ENCODE measurements at places on chromosomes 7 and 10.

DNA sequence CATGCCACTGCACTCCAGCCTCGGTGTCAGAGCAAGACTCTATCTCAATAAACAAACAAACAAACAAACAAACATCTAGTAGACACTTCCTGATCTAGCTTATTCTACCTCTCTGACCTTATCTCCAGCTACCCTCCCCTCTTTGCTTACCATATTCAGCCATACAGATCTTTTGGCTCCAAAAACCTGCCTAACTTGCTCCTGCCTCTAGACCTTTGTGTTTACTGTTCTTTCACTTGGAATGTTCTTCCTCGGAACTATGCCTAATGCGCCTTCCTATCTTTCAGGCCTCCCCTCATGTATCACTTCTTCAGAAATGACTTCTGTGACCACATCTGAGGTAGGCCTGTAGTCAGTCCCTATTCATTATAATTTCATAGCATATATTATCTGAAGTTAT lies 20.3 kb upstream of the WNT8B start:
- no peak for DNase-seq

DNA sequence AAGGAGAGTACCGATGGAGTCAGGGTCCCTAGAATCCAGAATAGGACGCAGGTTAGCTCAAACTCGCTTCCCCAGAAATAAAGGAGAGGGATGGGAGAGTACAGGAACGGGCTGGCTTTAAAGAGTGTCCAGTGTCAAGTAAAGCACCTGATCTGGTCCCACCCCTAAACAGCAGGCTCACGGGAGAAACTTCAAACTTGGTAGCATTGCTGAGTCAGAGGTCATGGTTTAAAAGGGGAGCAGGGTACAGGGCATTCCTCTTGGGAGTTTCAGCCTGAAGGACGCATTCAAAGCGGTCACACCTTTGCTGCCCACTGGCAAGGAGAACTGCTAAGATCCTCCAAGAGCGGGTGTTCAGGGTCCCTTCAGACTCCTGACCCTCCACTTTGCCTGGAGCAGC lies 140.7 kb downstream of the GLI3 start:
- DNase-seq: no peak

DNA sequence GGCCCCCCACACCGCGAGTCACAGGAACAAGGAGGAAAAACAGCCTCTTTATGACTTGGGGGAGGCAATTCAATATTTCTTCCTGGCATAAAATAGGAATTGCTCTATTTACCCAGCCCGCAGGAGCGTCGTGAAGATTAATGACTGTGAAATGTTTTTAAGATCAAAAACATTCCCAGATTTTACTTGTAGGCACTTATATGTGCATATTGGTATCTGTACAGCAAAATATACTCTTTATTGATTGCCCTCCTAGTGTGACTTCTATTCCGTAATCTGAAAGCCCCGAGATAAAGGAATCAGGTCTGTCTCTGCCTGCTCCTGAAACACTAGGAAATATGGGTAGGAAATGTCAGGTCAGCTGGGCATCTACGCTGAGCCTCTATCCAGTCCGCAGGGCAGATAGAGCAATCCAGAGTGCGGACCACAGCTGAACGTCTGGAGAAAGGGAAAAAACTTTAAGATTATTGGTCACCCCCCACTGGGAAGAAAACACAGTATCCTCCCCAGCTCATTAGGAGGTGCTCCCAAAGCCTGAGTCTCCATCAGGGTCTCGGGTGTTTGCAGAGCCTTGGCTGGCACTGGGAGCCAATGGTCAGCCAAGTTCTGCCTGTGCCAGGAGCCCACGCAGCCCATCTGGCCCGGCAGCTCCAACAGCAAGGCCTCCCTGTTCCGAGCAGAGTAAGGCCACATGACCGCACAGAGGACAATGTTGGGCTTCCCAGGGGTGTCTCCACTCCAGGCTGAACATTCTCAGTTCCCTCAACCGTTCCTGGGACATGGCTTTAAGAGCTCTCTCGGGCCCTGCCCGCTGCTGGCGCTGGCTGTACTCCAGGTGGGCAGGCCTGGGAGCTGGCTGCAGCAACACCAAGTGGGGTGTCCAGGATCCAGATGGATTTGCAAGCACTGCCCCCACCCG lies 7.7 kb downstream of the CTBP2 start:
- no peak for DNase-seq

DNA sequence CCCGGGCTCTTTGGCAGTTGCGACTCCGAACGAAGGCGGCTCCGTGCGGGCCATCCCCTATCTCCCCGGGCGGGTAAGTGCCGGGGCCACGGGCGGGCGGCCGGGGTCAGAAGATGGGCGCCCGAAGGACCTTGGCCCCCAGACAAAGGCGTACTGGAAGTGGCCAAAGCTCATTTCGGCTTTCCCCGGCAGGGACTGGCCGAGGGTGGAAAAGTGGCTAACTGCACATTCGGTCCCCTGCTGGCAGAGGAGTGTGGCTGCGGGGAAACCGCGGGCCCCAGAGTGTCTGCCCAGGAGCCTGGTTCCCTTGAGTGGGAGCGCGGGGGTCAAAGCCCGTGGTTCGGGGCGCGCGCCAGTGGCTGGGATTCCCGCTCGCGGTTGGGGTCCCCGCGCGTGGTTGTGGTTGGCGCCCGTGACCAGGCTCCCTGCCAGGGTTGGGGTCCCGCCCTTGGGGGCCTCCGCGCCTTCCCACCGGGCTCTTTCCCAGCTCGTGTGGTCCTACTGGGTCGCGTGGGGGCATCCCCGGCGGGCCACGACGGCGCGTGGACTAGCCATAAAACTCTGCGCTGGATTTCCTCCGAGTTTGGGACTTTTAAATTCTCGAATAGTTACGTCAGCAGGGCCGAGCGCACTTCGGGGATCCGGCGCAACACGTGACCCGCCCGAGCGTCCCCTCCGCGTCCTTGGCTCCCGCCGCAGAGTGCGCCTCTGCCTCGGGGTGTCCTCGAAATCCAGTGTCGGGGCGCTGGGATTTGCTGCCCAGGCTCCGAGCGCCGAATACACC lies 124.4 kb downstream of the TACC2 start:
- DNase-seq: peak; percentile 90

DNA sequence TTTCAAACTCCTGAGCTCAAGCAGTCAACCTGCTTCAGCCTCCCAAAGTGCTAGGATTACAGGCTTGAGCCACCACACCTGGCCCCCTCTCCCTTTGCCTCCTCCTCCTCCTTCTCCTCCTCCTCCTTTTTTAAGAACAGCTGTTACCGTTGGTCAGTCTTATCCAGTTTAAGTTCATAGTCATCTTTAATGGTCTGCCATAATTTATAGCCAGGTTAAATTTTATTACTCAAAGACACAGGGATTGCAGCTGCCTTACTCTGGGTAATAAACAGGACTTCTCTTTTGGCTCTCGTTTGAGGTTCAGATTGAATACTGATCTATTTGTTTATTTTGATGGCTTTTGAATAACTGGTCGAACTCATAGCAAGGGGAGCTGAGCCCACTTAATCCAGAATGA lies 35.2 kb downstream of the ATOH7 start:
- DNase-seq: no peak

DNA sequence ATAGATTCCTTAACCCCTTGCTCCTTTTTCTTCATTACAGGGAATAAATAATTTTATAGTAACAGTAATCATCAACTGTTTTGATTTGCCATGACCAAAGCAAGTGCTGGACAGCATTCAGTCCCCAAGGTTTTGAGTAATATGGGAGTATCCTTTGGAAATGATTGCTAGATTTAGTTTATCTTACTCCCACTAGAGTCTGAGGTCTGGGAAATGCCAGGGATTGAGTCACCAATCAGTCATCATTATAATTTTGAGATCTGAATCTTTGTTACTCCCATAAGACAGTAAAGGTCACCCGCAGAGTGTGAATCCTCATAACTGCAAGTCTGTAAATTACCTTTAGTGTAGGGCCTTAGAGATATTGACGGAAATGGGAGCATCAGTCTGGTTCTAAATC lies 133.7 kb upstream of the SEMA3E start:
- DNase-seq: no peak

DNA sequence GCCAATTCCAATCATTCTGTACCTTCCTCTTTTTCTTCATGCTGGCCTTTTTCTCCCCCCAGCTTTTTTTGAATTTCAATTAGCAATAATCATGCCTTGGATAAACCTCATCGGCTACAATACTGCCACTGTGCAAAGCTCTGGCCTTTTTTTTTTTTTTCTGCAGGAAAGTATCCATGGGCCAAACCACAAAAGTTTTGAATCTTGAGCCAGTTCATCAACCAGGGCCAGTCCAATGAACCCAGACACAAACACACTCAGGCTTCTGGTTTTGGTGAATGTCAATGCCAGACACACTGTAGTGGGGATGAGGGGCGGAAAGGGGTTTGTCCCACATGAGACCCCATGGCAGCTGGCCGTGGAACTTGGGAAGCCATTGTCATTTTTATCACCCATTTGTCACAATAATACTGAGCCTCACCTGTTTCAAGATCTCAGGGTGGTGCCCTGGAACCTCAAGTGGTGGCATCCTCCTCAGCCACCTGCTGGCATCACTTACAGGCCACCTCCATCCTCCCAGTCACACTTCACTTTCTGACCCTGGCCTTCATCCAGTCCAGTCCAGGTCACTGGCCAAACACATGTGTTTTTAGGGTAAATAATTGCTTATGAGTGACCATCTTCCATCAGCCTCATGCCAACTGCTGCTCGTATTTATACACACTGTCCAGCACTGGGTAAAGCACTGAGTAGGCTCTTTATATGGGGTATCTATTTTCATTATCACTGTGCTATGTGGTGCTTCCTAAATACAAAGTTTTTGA lies 40.8 kb upstream of the TSPAN33 start:
- no peak for DNase-seq

GRCh38 chr7:2247141-2247995 lies 5.3 kb downstream of the NUDT1 start:
- DNase-seq: peak; percentile 97

DNA sequence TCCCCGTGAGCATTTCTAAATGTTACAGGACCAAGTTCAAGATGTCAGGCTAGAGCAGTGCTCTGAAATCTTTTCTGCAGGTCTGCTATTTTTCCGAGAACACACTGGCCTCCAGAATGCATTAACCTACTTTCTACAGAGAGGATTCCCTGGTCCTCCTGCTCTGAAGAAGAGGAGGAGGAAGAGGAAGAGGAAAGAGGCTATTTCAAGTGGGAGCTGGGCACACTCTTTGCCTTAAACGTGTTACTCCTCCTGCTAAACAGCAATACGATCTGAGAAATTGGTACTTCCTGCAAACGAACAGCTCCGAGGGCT lies 157.4 kb downstream of the FRMD4A start:
- DNase-seq: no peak

- no peak for DNase-seq
Measured at GRCh38 chr7:27635728-27636127, 27.0 kb downstream of the HIBADH start.

DNA sequence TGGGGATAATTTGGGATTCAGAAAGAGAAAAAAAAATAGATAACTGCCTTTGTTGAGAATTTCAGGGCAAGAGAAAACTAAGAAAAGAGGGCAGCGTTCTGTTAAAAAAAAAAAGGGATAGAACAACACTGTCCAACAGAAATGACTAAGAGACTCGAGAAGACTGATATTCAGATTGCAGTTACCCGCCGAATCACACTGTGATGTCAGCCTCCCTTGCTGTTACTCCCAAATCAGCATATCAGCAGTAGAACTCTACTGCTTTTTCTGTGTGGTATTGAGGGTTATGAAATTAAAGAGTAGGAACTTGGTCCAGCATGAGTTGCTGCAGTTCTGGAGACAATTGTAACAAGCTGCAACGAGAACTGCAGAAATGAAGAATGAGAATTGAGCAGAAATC lies 1.9 kb downstream of the GJC3 start:
- DNase-seq: no peak

GRCh38 chr10:5659702-5660528 lies 6.5 kb downstream of the ASB13 start:
- no peak for DNase-seq

DNA sequence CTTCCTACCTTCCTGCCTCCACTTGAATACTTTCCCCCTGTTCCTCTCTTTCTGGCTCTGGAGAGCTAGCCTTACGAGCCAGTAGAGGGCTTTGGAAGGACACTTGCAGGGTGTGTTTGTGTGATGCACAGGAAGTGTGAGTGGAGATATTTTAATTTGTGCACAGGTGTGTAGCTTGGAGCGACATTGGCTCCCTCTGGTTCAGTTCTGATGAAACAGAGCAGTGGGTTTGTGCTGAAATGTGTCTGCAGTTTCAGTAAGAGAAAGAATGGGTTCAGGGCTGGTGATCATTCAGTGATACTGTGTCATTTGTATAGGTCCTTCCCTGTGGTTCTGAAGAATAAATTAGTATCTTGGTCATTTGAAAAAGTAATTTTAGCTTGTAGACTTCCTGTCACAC lies 86.9 kb downstream of the SND1 start:
- DNase-seq: no peak

- no peak for DNase-seq
Measured at GRCh38 chr10:86512137-86512536, 9.5 kb downstream of the WAPL start.

DNA sequence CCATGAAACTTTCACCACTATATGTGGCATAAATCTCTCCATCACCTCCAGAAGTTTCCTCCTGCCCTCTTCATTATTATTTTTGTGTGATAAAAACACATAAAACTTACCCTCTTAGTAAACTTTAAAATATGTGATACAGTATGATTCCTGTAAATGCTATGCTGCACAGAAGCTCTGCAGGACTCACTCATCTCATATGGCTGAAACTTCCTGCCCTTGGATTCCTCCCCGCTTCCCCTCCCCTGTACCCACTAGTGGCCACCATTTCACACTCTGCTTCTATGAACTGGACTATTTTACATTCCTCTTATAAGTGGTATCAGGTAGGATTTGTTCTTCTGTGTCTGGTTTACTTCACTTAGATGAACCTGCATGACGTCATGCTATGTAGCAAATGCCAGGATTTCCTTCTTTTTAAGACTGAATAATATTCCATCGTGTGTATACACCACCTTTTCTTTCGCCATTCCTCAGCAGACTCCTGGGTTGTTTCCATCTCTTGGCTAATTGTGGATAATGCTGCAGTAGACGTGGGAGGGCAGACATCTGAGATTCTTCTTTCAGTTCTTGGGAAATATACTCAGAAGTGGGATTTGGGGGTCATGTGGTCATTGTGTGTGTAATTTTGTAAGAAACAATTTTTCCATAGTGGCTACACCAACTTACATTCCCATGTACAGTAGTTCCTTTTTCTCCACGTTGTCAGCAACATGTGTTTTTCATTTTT lies 335.2 kb downstream of the SDK1 start:
- DNase-seq: no peak

DNA sequence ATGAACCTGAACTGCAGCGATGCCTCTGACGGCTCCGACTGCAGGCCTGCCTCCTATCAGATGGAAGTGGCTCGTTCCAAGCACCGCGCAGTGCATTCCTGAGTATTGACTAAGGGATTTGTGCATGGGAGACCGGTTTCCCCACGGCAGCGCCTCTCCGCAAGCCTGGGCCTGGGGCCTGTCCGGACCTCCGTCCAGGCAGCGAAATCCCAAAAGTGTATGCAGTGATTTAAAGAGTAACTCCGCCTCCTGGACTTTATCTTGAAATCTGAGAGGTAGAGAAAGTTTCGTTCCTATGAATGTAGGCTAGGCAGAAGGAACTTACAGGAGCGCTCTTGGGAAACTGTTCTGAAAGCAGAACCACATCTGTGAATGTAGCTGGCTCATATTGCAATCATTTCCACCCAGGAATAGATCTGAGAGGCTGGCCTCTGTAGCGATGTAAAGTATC lies 106.2 kb upstream of the CELF2 start:
- DNase-seq: peak; percentile 24

GRCh38 chr7:37732253-37732652 lies 48.7 kb downstream of the GPR141 start:
- peak; percentile 72 for DNase-seq

- no peak for DNase-seq
Measured at GRCh38 chr7:138934861-138935260, 46.3 kb downstream of the KIAA1549 start.
